Stimulated activated CD4-positive, alpha-beta T cell treated with anti-CD3 and anti-CD28 coated beads, Interleukin-12 subunit alpha, Interleukin-12 subunit beta, amount 100 ng/mL, for 4 hours (primary cell): ENCODE measurements at places on chromosomes 6 and 20.

GRCh38 chr6:163944897-163945296, 530.4 kb downstream of the QKI start:
- DNase-seq: no peak

- no peak for DNase-seq
Observed at GRCh38 chr6:44682987-44683779, 295.7 kb downstream of the CDC5L start.

DNA sequence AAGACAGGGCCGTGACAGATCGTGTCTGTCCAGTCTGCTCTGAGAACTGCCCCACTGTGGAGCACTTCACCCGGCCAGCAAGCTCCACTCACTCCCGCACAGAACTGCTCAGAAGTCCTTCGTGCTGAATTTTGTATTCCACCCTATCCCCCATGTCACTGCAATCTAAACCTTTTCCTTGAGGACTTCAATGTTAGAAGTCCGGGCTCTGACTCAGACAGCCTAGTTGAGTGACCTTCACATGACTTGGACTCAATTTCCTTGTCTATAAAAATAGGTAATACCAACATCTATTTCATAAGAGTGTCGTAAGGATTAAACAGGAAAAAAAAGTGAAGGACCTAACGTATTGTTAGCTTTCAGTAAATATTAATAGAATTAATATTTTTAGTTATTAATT, 161.6 kb downstream of the QRSL1 start:
- no peak for DNase-seq

- DNase-seq: no peak
Observed at GRCh38 chr6:123527406-123527805, 109.3 kb downstream of the TRDN start.

- peak; percentile 66 for DNase-seq
Observed at GRCh38 chr6:106098383-106099234, 12.5 kb downstream of the PRDM1 start.

GRCh38 chr20:5128886-5129285, 2.1 kb downstream of the CDS2 start:
- no peak for DNase-seq

DNA sequence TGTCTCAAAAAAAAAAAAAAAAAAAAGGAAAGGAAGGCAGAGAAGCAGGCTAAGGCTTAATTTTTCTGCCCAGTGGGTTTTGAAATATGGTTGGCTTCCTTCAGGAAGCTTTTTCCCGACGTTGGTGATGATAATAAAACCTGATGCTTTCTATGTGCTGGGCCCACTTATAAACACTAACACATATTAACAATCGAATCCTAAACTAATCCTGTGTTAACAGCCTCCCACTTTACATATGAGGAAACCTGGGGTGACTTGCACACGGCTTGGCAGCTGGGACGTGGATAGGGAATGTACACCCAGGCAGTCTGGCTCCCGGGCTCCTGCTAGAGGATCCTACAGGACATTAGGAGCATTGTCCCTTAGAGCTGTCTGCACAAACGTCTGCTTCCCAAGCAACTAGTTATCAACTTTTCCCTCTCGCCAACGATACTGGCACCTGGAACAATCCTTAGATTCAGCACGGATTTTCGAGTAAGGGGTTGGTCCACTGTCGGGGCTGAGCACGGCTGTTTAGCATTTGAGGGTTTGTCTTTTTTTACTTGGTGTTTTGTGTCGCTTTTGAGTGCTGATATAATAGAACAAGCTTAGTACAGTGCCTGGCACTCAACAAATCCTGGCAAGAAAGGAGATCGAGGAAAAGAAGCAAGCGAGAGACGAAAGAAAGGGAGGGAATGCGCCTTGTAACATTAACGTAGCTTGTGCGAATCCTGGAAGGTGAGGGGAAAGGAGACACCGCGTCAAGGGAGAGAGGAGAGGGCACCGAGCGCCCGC, 622 bp upstream of the KIZ start:
- DNase-seq: no peak

- DNase-seq: no peak
Observed at GRCh38 chr6:31394381-31394780, 9.0 kb upstream of the MICA start.

GRCh38 chr6:129351807-129352206, 358.2 kb downstream of the ARHGAP18 start:
- DNase-seq: no peak

DNA sequence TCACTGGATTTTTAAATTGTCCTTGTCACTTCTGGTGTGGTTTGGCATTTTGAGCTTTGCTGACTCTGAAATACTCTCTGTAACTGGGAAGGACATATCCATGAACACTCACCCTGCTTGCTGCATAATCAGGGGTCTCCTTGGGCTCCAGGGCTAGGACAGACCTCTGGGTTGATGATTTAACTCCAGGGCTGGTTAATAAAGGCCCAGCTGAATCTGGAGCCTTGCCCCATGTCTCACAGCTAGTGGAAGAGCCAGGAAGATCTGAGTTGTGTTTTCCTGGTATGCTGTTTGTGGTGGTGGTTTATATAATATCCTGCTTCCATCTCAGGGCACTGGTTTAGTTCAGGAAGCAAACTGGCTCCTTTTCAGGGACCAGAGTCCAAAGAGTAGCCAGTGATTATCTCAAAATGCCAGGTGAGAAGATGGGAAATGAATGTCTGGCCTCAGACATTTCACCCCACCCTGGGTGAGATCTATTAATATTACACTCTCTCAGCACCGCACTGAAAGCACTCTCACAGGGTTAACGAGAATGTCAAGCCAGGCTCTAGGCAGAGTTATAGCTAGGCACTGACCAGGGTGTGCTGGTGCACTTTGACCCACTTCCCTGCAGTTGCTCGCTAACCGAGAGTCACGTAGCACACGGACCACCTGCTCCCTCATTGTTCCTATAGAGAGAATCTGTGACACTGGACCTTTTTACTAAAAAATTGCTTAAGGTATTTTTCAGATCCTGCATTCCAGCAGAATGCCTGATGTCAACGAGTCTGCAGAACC, 90.1 kb upstream of the SLC22A16 start:
- DNase-seq: no peak

DNA sequence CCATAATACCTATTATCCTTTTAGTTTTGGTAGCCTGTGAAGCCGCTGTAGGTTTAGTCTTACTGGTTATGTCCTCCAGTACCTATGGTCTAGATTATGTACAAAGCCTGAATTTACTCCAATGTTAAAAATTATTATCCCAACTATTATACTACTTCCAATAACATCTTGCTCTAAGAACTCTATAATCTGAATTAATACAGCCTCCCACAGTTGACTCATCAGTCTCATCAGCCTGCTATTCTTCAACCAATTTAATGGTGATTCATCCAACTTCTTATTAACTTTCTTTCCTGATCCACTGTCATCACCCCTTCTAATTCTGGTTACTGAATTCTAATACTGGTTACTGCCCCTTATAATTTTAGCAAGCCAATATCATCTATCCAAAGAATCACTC, 370.3 kb upstream of the OPRM1 start:
- no peak for DNase-seq

DNA sequence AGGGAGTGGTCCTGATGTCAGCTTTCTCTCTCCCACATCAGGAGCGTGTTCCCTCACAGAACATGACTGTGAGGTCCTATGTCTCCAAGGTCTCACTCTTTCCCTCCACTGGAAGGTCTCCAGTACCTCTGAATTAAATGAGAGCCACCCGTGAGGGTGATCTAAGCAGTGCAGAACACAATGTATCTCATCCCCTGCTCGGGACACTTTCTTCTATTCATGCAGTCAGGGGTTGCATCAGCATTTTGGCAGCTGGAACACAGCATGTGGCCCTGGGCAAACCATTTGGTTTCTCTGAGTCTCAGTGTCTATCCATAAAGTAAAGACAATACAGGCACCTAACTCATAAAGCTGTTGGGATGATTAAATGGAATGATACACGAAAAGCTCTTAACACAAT, 34.2 kb downstream of the MAFB start:
- DNase-seq: no peak
